ENCODE measurements at places on chromosomes 6 and 20. TPM values are rescaled to one million over a fixed set of nuclear protein-coding genes. Genes with fewer than 3 reads are reported as not detected.

The PRIM2 gene
- total RNA-seq: 28.8 TPM

The RAD21L1 gene
- 0.29 TPM for total RNA-seq

The EYA2 gene
- total RNA-seq: 1.4 TPM

The TMEM200A gene
- total RNA-seq: 7.3 TPM

The MLIP gene
- total RNA-seq: not detected

The TFAP2D gene
- not detected for total RNA-seq

The KCNK15 gene
- total RNA-seq: not detected

The PCK1 gene
- total RNA-seq: not detected

The UBE2C gene
- total RNA-seq: 85.6 TPM

The ACTL10 gene
- 2.3 TPM for total RNA-seq

The TSBP1 gene
- total RNA-seq: not detected

The IL20RA gene
- 1.2 TPM for total RNA-seq

The CALHM5 gene
- 0.58 TPM for total RNA-seq

The KCNK16 gene
- total RNA-seq: not detected

The SLC25A27 gene
- not detected for total RNA-seq

The PRL gene
- total RNA-seq: not detected

The RNF182 gene
- total RNA-seq: 3.9 TPM

The HLA-DQA1 gene
- total RNA-seq: not detected

The SMLR1 gene
- not detected for total RNA-seq

The EDN3 gene
- total RNA-seq: not detected

The FOXS1 gene
- not detected for total RNA-seq

The SMPDL3A gene
- 7.6 TPM for total RNA-seq

The REV3L gene
- 15.3 TPM for total RNA-seq

The TCP11 gene
- total RNA-seq: 2.3 TPM

The TP53TG5 gene
- total RNA-seq: 3.2 TPM

The OR2H1 gene
- total RNA-seq: not detected

The CRISP2 gene
- total RNA-seq: not detected

The HSPA12B gene
- total RNA-seq: not detected

The TBX18 gene
- total RNA-seq: 6.3 TPM

The PREP gene
- 12.1 TPM for total RNA-seq

The HLA-DQB2 gene
- total RNA-seq: not detected

The SLC32A1 gene
- not detected for total RNA-seq

The NHSL1 gene
- 0.89 TPM for total RNA-seq

The SLC13A3 gene
- 4.6 TPM for total RNA-seq

The CLVS2 gene
- total RNA-seq: not detected

The CST1 gene
- not detected for total RNA-seq

The SEMG2 gene
- total RNA-seq: not detected

The SPATS1 gene
- total RNA-seq: not detected

The PDSS2 gene
- 17.9 TPM for total RNA-seq

The PGC gene
- total RNA-seq: not detected

The PRRT1 gene
- total RNA-seq: not detected

The IFNGR1 gene
- 50.2 TPM for total RNA-seq

The BPIFA2 gene
- total RNA-seq: not detected

The NKAPL gene
- 0.29 TPM for total RNA-seq

The COX4I2 gene
- total RNA-seq: not detected

The CGA gene
- total RNA-seq: 4.6 TPM

The CALHM4 gene
- total RNA-seq: not detected

The PRPH2 gene
- 2.7 TPM for total RNA-seq

The HSPA1L gene
- total RNA-seq: 0.35 TPM

The CD24 gene
- total RNA-seq: under 0.01 TPM

The PSORS1C1 gene
- total RNA-seq: 0.18 TPM

The PTCHD4 gene
- 0.18 TPM for total RNA-seq

The PPP1R14C gene
- not detected for total RNA-seq

The SLC22A1 gene
- not detected for total RNA-seq

The TNFRSF21 gene
- 12.1 TPM for total RNA-seq

Data from myometrial cell (primary cell).